ENCODE measurements at places on chromosomes 3 and 15. TPM values are rescaled to one million over a fixed set of nuclear protein-coding genes. Genes with fewer than 3 reads are reported as not detected.

The CEP97 gene
- 25.8 TPM for total RNA-seq

The ERICH6 gene
- 0.38 TPM for total RNA-seq

The SH2D7 gene
- total RNA-seq: not detected

The SLC28A1 gene
- total RNA-seq: not detected

The GRAMD2A gene
- not detected for total RNA-seq

The CCDC191 gene
- total RNA-seq: 3.0 TPM

The FBXO40 gene
- not detected for total RNA-seq

The LARP6 gene
- total RNA-seq: not detected

The ZNF80 gene
- 0.28 TPM for total RNA-seq

The LRRC3B gene
- not detected for total RNA-seq

The ADAMTS9 gene
- not detected for total RNA-seq

The PP2D1 gene
- total RNA-seq: not detected

The CLN6 gene
- total RNA-seq: 41.3 TPM

The CCK gene
- not detected for total RNA-seq

The LTF gene
- total RNA-seq: not detected

The ATP2B2 gene
- not detected for total RNA-seq

The IL17RE gene
- 1.7 TPM for total RNA-seq

The BCHE gene
- total RNA-seq: not detected

- no peaks in the 10 kb centered on the region for H3K36me3 ChIP-seq
- no peaks in the 10 kb centered on the region for H3K4me1 ChIP-seq
- no peak for DNase-seq
- no peak overlapping the region for H3K27ac ChIP-seq
- peaks cover 3% of the 10 kb centered on the region for H3K27me3 ChIP-seq
Observed at GRCh38 chr3:40939030-40939740, 260.1 kb upstream of the CTNNB1 start.

DNA sequence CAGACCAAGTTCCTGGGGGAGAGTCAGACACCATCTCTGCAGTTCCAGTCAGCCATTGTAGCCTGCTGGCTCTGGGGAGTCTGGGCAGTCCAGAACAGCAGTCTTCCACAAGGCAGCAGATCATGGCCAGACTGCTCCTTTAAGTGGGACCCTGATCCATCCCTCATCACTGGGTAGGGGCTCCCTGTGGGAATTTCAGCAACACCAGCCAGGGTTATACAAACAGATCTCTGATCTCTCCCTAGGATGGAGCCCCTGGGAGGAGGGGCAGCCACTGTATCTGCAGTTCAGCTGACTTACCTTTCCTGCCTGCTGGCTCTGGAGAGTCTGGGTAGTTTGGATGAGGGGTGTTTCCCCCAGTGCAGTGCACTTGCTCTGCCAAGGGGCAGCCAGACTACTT, 42.1 kb upstream of the UNC13C start:
- no peaks in the 10 kb centered on the region for H3K36me3 ChIP-seq
- no peaks in the 10 kb centered on the region for H3K27me3 ChIP-seq
- no peaks in the 10 kb centered on the region for H3K4me1 ChIP-seq
- H3K27ac ChIP-seq: no peak overlapping the region

GRCh38 chr15:81897057-81897677, 148.7 kb downstream of the MEX3B start:
- no peaks in the 10 kb centered on the region for H3K27me3 ChIP-seq
- DNase-seq: no peak
- H3K4me3 ChIP-seq: no peak overlapping the region
- H3K36me3 ChIP-seq: no peaks in the 10 kb centered on the region
- no peak overlapping the region for H3K27ac ChIP-seq

- peaks cover 64% of the 10 kb centered on the region for H3K36me3 ChIP-seq
- DNase-seq: peak; percentile 20
- no peak overlapping the region for H3K4me3 ChIP-seq
- peak overlapping the region; percentile 16 for H3K27ac ChIP-seq
Observed at GRCh38 chr3:37320276-37320675, 145.9 kb upstream of the LRRFIP2 start.

DNA sequence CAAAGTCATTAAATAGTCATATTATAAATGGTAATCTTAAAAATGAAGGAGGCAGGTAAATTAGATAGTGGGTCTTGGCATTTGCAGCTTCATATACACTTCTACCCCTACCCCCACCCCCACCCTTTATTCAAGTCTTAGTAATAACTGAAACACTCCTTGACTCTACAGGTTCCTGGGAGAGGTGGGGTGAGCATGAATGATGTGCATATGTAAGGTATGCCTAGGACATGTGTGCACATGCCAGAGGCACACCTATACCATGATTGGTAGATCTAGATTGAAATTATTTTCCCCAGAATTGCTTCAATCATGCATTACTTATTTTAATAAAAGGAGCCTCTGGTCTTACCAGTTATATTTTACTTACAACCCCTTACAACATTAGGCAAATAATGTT, 40.1 kb upstream of the PDCD6IP start:
- no peak overlapping the region for H3K4me3 ChIP-seq
- H3K4me1 ChIP-seq: no peaks in the 10 kb centered on the region
- H3K36me3 ChIP-seq: peaks cover 6% of the 10 kb centered on the region
- no peak overlapping the region for H3K27ac ChIP-seq

- H3K4me1 ChIP-seq: no peaks in the 10 kb centered on the region
- no peaks in the 10 kb centered on the region for H3K27me3 ChIP-seq
- no peak overlapping the region for H3K4me3 ChIP-seq
- DNase-seq: no peak
Observed at GRCh38 chr3:116191409-116191808, 253.9 kb downstream of the LSAMP start.

GRCh38 chr3:163919154-163919553, 1159.1 kb downstream of the SI start:
- H3K36me3 ChIP-seq: no peaks in the 10 kb centered on the region
- no peak overlapping the region for H3K27ac ChIP-seq
- H3K4me3 ChIP-seq: no peak overlapping the region
- H3K27me3 ChIP-seq: no peaks in the 10 kb centered on the region
- no peaks in the 10 kb centered on the region for H3K4me1 ChIP-seq

GRCh38 chr3:172853921-172854666, 103.6 kb downstream of the ECT2 start:
- H3K27me3 ChIP-seq: peaks cover 8% of the 10 kb centered on the region
- no peaks in the 10 kb centered on the region for H3K36me3 ChIP-seq
- no peak for DNase-seq
- H3K4me3 ChIP-seq: no peak overlapping the region

DNA sequence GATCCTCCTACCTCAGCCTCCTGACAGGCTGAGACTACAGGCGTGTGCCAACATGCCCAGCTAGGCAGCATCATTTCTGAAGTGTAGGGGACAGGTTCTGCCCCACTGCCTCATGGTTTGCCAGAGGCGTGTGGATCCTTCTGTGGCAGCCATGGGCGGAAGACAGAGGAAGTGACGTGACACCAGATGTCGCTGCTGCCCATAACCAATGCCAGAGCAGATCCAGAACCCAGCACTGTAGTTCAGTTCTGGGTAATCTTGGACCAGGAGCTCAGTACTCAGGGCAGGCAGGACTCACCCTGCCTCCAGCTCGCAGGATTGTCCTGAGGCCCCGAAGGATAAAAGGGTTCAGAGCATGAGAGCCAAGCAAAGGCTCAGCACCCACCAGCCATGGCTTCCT, 8.2 kb downstream of the RBPMS2 start:
- DNase-seq: peak; percentile 21
- H3K36me3 ChIP-seq: no peaks in the 10 kb centered on the region
- no peak overlapping the region for H3K27ac ChIP-seq

DNA sequence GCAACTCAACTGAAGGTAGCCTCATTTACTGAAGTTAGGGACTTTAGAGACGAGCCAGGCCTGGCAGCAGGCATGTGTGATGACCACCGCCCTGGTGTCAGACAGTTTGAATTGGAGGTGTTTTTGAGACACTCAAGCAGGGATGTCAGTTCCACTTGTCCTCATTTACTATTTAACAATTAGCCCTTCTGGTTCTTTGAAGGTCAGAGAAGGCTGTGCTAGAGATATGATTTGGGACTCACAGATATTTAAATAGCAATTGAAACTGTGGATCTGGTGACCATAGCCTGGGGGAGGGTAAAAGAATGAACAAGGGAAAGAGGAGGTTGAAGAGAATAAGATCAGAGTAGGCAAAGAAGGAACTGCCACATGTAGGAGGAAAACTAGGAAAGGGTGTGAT, 74.6 kb downstream of the REC114 start:
- peaks cover 23% of the 10 kb centered on the region for H3K4me1 ChIP-seq
- no peak overlapping the region for H3K27ac ChIP-seq
- no peaks in the 10 kb centered on the region for H3K36me3 ChIP-seq
- H3K27me3 ChIP-seq: no peaks in the 10 kb centered on the region
- no peak for DNase-seq

GRCh38 chr3:78912259-78912658, 855.5 kb downstream of the ROBO1 start:
- no peaks in the 10 kb centered on the region for H3K4me1 ChIP-seq
- no peaks in the 10 kb centered on the region for H3K27me3 ChIP-seq
- no peaks in the 10 kb centered on the region for H3K36me3 ChIP-seq
- DNase-seq: no peak
- H3K27ac ChIP-seq: no peak overlapping the region
- H3K4me3 ChIP-seq: no peak overlapping the region

DNA sequence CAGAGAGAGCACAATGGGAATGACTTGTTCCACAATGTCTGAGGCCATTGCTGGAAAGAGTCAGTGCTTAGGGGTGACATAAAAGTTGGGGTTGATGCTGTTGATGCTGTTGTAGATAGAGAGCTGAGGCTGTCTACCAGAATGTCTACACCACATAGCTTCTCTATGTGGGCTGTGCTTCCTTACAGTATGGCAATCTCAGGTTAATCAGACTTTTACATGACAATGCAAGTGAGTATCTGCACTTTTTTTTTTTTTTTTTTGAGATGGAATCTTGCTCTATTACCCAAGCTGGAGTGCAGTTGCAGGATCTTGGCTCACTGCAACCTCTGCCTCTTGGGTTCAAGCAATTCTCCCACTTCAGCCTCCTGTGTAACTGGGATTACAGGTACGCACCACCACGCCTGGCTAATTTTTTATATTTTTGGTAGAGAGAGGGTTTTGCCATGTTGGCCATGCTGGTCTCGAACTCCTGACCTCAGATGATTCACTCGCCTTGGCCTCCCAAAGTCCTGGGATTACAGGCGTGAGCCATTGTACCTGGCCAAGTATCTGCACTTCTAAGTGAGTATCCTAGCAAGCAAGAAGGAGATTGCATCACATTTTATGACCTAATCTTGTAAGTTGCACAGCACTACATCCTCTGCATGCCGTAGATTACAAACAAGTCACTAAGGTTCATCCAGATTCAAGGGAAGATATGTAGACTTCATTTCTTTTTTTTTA, 28.7 kb downstream of the DLEC1 start:
- DNase-seq: no peak
- H3K27ac ChIP-seq: no peak overlapping the region
- no peaks in the 10 kb centered on the region for H3K4me1 ChIP-seq
- no peak overlapping the region for H3K4me3 ChIP-seq

GRCh38 chr3:23129817-23130216, 73.3 kb upstream of the UBE2E2 start:
- no peaks in the 10 kb centered on the region for H3K4me1 ChIP-seq
- H3K36me3 ChIP-seq: no peaks in the 10 kb centered on the region
- DNase-seq: no peak
- no peak overlapping the region for H3K4me3 ChIP-seq

DNA sequence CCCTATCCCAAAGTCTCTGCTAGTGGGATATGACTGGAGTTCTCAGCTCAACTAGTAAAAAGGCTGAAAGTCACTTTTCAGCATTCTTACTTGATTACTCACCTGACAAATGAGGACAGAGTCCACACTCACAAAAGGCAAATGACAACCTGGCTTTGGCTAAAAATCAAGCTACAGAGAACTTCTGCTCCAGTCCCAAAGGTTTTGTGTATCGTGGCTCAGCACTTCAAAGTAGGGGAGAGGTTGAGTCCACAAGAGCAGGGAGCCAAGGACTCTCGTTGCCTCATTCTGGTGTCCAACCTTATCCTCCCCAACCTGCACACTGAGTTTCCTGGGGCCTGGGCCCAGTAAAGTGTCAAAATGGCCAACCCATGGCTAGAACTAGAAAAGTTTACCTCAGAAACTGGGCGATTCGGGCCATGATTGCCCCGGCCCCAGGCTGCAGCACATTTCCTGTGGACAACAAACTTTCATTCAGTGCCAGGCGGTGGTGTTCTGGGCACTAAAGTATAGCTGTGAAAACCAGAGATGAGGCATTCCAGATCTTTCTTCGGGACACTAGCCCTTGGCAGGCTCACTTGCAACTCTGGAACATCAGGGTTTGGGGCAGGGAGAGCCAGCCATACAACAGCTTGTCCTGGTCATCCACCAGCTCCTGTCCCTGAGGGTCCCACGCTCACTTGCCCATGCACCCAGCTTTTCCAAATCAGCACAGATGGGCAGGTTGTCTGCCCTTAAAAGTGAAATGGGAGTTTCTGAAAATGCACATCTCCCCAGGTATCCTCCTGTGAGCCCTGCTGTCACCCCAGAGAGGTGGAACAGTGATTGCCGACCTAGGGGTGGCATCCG, 3.1 kb downstream of the ACAA1 start:
- H3K27me3 ChIP-seq: no peaks in the 10 kb centered on the region
- H3K36me3 ChIP-seq: peaks cover 64% of the 10 kb centered on the region
- no peak overlapping the region for H3K27ac ChIP-seq
- no peak for DNase-seq

- DNase-seq: no peak
- H3K4me3 ChIP-seq: no peak overlapping the region
- H3K27me3 ChIP-seq: no peaks in the 10 kb centered on the region
- no peaks in the 10 kb centered on the region for H3K36me3 ChIP-seq
Observed at GRCh38 chr3:62159709-62160092, 213.6 kb downstream of the FEZF2 start.

DNA sequence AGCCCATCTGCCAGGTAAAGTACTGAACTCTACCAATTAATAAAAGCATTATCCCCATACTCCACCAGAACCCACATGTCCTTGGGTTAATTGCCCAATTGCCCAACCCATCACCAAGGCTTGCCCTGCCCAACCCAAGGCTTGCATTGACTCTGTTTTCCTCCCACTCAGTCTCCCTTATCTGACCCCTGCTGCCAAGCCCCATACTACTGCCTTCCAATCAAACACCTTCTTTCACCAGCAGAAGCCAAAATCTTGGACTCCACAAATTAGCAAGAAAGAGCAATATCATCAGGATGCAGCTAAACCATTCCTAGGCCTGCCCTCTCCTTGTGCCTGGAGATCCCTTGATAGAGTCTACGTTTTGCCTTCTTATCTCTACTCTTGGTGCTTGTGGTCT, 602.9 kb downstream of the NTRK3 start:
- H3K36me3 ChIP-seq: no peaks in the 10 kb centered on the region
- H3K4me3 ChIP-seq: no peak overlapping the region
- H3K27ac ChIP-seq: no peak overlapping the region
- DNase-seq: no peak
- H3K4me1 ChIP-seq: no peaks in the 10 kb centered on the region
- H3K27me3 ChIP-seq: no peaks in the 10 kb centered on the region
